ENCODE measurements at places on chromosomes 16 and 17. TPM values are rescaled to one million over a fixed set of nuclear protein-coding genes. Genes with fewer than 3 reads are reported as not detected.

GRCh38 chr16:28167730-28168129 is 44.0 kb downstream of the XPO6 start:
- no peak for DNase-seq

DNA sequence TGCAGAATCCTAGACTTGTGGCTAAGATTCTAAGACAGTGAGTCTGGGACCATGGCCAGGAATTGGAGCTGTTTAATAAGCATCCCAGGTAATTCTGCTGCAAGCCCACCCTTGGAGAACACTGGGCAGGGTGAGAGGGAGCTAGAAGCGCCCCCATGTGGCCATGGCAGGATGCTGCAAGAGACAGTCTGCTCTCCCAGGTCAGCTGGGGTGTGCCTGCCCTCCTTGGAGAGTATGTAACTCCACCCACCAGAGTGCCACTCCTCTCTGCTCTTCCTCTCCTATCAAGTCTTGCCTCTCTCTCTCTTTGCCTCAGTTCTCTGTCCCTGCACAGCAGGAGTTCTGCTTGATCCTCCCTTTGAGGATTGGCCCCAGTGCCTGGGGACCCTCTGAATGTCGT is 14.9 kb downstream of the RCVRN start:
- no peak for DNase-seq

DNA sequence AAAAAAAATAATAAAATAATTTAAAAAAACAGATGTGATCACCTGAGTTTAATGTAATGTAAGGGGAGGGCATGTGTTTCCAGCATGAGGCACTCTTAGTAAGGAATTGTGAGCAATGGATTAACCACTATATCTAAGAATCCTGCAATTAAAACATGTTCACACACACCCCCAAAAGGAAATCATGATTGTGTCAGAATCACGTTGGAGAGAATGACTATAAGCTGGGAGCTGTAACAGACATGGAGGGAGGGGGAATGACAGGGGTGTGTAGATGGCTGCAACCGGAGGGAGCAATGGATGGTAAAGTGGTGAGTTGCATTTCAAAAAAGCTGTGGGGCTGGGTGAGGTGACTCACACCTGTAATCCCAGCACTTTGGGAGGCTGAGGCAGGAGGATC is 13.6 kb upstream of the CCL22 start:
- DNase-seq, result peak; percentile 84

- no peak for DNase-seq
Observed at GRCh38 chr17:55708175-55708974, 14.3 kb downstream of the TMEM100 start.

DNA sequence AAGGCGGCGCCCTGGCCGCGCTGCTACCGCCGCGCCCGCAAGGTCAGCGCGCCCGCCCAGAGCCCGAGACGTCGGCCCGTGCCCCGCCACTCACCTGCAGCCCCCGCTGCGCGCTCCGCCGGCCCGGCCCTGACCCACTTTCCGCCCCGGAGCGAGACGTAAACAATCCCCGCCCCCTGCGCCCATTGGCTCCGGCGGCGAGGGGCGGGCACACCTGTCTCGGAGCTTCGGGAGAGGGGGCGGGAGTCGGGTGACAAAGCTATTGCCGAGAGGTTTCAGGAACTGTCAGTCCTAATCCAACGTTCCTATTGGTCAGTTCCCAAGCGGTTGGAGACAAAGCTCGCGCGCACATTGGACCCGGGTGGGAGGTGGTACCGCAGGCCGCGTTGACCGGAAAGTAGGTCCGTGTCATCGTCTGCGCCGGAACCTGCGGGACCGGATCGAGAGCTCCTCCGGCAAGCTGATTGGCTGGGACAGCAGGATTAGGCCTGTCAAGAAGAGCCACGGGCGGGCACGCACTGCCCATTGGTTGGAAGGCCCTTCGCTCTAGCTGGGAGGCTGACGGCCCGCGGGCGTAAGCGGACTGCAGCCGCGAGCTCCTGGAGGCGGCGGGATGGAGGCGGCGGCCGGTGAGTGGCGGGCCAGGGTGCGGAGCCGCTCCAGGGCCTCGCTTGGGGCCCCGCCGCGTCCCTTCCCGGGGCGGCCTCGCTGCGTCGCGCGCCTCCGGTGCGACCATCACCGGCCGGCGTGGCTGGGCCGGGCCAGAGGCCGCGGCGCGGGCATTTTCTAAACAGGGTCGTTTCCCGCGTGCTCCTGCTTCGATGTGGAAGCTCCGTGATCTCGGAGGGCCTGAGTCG is at the start of the genes NUBP2 and SPSB3:
Gene NUBP2 (plus strand): TSS at position 553 of the 857 bp plus-strand sequence. CDS start 61 bp downstream, at position 614.
Gene SPSB3 (minus strand): TSS at position 164 of the 857 bp plus-strand sequence. CDS start 1,088 bp downstream, outside the sequence.
- peak; percentile 99 for DNase-seq

DNA sequence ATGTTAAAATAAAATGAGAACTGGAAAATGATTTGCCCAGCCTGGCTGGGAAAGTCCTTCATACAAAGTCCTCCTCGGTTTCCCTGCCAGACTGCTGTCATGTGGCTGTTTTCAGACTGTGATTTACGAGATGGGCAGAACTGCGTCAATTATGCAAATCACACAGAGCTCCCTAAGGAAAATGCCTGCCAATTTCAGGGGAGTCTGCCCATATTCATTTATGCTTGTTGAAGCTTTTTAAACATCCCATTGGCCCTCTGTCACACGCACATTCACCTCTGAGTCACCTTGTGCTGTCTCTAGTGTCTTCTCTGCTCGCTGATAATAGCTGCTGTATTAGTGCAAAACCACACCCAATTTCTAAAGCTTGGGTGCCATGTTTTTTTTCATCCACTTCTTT is 81.7 kb upstream of the FAM20A start:
- DNase-seq, result no peak

- no peak for DNase-seq
Observed at GRCh38 chr17:9079461-9080103, 58.3 kb downstream of the NTN1 start.

- no peak for DNase-seq
Observed at GRCh38 chr16:23950291-23950894, 114.6 kb downstream of the PRKCB start.

- no peak for DNase-seq
Observed at GRCh38 chr17:67602444-67602843, 115.3 kb upstream of the NOL11 start.

- DNase-seq, result no peak
Observed at GRCh38 chr16:84199861-84200260, 8.9 kb downstream of the ADAD2 start.

- no peak for DNase-seq
Observed at GRCh38 chr17:50556803-50557202, 3.7 kb upstream of the CACNA1G start.

- peak; percentile 83 for DNase-seq
Observed at GRCh38 chr16:30407102-30407803, at the start of gene ZNF771. Gene ZNF771, plus strand, starts transcription at chr16:30407606. Its CDS starts 448 bp downstream, at chr16:30408054.

DNA sequence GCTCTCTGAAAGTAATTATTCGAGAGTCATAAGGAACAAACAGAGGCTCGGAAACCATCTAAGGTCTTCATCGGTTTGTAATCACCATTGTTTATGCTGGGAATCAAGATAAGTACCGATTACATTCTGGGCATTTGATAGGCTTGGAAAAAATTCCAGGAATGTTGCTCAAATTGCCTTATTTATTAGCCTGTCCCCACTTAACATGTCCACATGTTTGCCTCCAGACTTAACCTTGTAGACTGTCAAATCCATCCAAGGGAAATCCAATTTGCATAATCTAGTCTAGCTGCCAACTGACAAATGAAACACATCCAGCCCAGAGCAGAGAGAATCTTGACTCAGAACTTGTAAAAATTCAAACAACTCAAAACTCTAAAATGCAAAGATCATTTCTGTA is 51.3 kb upstream of the TMC5 start:
- DNase-seq, result no peak

- no peak for DNase-seq
Observed at GRCh38 chr16:57265850-57266530, 18.5 kb downstream of the PLLP start.

GRCh38 chr17:5618476-5618875 is 34.2 kb upstream of the NLRP1 start:
- DNase-seq, result no peak

DNA sequence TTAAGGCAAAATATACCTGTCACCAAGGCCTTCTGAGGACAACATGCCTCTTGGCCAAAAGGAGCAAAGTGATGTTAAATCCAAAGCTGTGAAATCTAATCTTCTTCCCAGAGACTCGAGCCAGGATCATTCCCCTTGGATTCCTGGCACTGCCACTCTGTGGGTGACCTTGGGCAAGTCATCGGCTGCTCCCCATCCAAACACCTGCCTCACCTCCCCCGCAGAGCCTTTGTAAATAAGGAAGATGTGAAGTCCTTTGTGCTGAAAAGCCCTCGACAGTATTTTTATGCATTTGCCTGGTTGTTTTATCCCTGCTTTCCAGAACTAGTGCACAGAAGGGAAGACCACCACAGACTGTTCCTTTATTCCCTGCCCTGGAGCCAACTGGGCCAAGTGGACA is 5.4 kb upstream of the CEP295NL start:
- no peak for DNase-seq

DNA sequence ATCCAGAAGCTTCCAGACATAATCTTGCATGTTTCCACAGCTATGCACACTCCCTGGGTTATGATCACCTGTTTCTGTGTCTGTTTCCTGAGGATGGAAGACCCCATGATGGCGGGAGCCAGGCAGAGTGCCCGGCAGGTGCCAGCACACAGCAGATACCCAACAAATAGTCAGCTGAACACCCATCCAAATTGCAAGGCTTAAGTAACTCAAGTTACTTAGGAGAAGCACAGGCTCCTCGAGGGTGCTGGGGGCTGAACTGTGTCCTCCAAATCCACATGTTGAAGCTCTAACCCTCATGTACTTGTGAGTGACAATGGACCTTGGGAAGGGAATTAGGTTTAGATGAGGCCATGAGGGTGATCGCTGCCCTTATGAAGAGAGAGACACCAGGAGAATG is 79.5 kb upstream of the DOC2B start:
- DNase-seq, result no peak

- peak; percentile 48 for DNase-seq
Observed at GRCh38 chr17:63984651-63985386, 12.1 kb upstream of the SCN4A start.

- DNase-seq, result peak; percentile 22
Observed at GRCh38 chr17:13638855-13639458, 37.2 kb upstream of the HS3ST3A1 start.

DNA sequence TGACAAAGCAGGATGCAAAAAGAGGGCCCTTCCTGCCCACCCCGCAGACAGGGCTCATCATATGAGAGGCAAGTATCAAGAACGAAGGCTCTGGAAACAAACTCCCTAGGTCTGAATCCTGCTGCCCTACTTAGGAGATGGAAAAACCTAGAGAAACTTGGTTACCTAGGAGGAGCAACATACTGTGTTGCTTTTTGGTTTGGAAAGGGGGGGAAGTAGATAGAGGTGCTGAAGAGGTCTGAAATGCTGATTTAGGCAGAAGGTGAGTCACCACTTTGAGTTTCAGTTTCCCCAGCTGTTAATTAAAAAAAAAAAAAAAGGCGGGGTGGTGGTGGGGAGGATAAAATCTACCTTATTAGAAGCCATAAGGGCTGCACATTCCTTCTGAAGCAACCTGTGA is 1.5 kb downstream of the N4BP1 start:
- peak; percentile 70 for DNase-seq

DNA sequence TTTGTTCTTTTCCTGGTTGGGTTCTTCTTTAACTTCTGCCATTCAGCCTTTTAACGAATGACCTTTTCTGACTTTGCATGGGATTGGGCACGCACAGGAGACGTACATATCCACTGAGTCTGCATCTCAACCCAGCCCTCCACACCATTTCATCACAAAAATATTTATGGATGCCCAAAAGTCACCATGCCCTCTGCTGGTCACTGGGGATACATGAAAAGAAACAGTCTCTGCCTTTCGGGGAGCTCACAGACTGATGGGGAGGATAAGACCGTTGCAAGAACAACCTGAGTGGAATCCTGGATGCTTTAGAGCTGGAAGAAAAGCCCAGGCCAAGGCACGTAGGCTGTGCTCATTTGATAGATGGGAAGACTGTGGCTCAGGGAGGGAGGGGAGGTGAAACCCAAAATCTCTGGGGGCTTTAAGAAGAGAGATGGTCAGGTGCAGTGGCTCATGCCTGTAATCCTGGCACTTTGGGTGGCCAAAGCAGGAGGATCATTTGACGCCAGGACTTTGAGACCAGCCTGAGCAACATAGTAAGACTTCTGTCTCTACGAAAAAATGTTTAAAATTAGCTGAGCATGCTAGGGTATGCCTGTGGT is 7.9 kb upstream of the MT2A start:
- no peak for DNase-seq

- no peak for DNase-seq
Observed at GRCh38 chr17:34974794-34975785, 5.2 kb upstream of the LIG3 start.

- DNase-seq, result no peak
Observed at GRCh38 chr16:180101-180675, at the start of gene HBQ1. Gene HBQ1, plus strand, starts transcription at chr16:180459. Its CDS starts 28 bp downstream, at chr16:180487.

CMTR2 gene
- 18.5 TPM for total RNA-seq

CCL1 gene
- not detected for total RNA-seq

WFDC1 gene
- total RNA-seq, result not detected

CTF1 gene
- 0.95 TPM for total RNA-seq

CBX8 gene
- total RNA-seq, result 4.5 TPM

SMPD3 gene
- 0.10 TPM for total RNA-seq

TMEM238L gene
- not detected for total RNA-seq

CSF3 gene
- total RNA-seq, result 5.1 TPM

CA7 gene
- total RNA-seq, result not detected

OR1A1 gene
- total RNA-seq, result not detected

CCDC40 gene
- total RNA-seq, result 2.1 TPM

HAP1 gene
- total RNA-seq, result 0.82 TPM

SLC46A1 gene
- 6.8 TPM for total RNA-seq
